ENCODE measurements at places on chromosomes 5 and 9. TPM values are rescaled to one million over a fixed set of nuclear protein-coding genes. Genes with fewer than 3 reads are reported as not detected.

Gene CSF1R
- total RNA-seq = 21.2 TPM

Gene HAVCR2
- total RNA-seq = 1.7 TPM

GRCh38 chr9:125603478-125604021 lies 103.5 kb downstream of the MAPKAP1 start:
- peaks cover 7% of the 10 kb centered on the region for H3K4me1 ChIP-seq
- no peak overlapping the region for H3K4me3 ChIP-seq
- DNase-seq = no peak
- no peaks in the 10 kb centered on the region for H3K36me3 ChIP-seq
- no peak overlapping the region for H3K27ac ChIP-seq

- DNase-seq = no peak
- no peak overlapping the region for H3K27ac ChIP-seq
- H3K4me3 ChIP-seq = no peak overlapping the region
- no peaks in the 10 kb centered on the region for H3K36me3 ChIP-seq
- H3K27me3 ChIP-seq = no peaks in the 10 kb centered on the region
These were observed 324.4 kb downstream of the NDUFS4 start for GRCh38 chr5:53884844-53885243.

DNA sequence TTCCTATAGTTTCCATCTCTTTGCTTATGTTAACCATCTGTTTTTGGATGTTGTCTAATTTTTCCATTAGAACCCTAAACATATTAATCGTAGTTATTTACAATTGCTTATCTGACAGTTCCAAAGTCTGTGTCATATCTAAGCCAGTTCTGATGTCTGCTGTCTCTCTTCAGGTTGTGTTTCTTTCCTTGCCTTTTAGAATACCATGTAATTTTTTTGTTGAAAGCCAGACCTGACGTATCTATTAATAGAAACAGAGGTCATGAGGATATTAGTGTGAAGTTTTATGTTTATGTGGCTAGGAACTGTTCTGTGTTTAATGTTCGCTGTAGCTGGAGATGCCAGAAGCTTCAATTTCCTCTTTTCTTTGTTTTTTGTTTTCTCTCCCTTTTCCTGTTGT lies 52.2 kb downstream of the ZNF618 start:
- no peaks in the 10 kb centered on the region for H3K36me3 ChIP-seq
- no peaks in the 10 kb centered on the region for H3K27me3 ChIP-seq
- no peak overlapping the region for H3K27ac ChIP-seq
- DNase-seq = no peak

DNA sequence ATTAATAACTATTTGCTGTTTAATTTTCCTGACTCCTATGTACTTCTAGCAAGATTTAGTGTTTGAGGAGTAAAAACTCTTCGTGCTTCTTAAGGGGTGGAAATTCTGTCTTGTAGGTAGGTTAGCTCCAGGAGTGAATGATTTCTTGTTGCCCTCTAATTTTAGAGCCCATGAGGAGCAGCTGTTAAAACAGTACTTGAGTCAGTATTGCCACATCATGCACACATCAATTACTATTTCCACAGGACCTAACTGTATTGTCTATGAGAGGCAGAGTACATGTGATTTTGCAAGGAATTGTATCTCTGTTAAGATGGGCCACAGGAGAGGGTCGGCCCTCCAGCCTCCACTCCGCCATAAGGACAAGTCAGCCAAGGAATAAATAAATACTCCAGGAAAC lies 91.2 kb downstream of the PDZD2 start:
- no peaks in the 10 kb centered on the region for H3K36me3 ChIP-seq
- peaks cover 37% of the 10 kb centered on the region for H3K4me1 ChIP-seq
- H3K27me3 ChIP-seq = no peaks in the 10 kb centered on the region
- H3K4me3 ChIP-seq = no peak overlapping the region

GRCh38 chr9:8627976-8628679 lies 828.5 kb upstream of the DMAC1 start:
- no peaks in the 10 kb centered on the region for H3K36me3 ChIP-seq
- no peak overlapping the region for H3K27ac ChIP-seq
- no peaks in the 10 kb centered on the region for H3K27me3 ChIP-seq
- no peak for DNase-seq

DNA sequence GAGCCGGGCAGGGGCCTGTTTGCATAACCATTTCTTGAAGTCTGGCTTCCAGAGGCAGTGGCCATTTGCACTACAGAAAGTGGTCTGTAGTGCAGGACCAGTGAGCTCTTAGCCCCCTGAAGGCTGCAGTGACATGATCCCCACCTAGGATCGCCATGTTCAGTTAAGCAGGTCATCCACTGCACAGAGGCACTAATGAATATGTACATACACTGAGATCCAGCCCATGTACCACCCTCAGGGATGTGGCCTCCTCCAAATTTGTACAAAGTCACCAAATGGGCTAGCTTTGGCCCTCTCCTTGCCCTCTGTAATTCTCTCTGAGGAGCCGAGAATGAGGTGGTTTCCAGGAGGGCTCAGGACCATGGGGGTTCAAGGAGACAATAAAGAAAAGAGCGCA lies 8.3 kb upstream of the SUSD3 start:
- no peak overlapping the region for H3K27ac ChIP-seq
- peaks cover 18% of the 10 kb centered on the region for H3K4me1 ChIP-seq
- no peak overlapping the region for H3K4me3 ChIP-seq
- no peaks in the 10 kb centered on the region for H3K36me3 ChIP-seq
- H3K27me3 ChIP-seq = no peaks in the 10 kb centered on the region

DNA sequence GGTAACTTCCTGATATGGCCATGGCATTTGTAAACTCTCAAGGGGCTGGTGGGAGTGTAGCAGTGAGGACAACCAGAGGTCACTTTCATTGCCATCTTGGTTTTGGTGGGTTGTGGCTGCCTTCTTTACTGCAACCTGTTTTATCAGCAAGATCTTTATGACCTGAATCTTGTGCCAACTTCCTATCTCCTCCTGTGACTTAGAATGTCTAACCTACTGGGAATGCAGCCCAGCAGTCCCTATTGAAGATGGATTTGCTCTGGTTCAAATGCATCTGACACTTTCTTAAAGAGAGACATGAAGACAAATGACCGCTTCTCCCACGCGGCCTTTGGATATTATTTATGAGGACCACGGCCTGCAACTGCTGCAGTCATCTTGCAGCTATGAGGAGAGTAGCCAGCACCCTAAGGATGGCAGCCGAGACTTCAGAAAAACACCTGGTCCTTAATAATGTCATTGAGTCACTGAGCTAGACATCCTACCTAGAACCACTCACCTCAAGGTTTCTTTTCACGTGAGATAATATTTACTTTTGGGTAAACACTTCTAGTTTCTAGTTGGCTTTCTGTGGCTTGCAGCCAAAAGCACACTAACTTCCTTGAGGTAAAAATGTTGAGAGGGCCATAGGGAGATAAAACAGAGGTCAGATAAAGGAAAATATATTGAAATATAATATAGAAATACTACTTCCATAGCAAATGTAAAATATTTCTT lies 28.2 kb downstream of the CETN3 start:
- no peak overlapping the region for H3K4me3 ChIP-seq
- no peaks in the 10 kb centered on the region for H3K27me3 ChIP-seq
- no peaks in the 10 kb centered on the region for H3K4me1 ChIP-seq
- DNase-seq = no peak
- H3K27ac ChIP-seq = no peak overlapping the region

DNA sequence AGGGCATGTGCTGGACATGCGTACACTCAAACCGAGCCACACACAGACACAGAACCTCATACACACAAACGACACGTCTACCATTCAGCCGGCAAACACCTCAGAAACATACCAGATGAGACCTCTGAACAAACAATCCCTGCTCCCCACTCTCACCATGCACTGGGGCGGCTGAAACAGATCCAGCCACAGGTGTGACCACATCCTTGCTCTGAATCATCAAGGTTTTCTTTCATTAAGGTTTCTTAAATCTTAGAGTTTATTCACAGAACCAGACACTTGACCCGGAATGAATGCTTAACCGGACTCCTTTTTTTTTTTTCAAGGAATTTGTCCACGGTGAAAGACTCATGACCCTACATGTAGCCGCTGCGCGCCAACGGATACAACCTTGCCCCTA lies 26.2 kb downstream of the TERT start:
- no peaks in the 10 kb centered on the region for H3K4me1 ChIP-seq
- H3K4me3 ChIP-seq = no peak overlapping the region
- no peak for DNase-seq

DNA sequence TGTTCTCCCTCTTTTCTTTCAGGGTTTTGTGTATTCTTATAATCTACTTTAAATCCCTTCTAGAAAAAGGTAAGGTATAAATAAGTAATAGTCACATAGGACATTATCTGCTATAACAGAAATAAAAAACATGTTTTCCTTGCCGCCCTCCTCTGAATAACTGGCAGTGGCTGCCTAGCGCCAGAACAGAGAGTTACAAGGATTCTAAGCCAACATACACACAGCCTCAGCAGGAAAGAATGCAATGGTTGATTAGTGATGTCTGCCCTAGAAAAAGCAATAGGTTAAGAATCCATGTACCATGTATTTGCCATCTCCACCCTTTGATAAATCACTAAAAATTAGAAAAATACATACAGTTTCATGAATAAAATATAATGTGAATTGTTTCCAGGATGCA lies 4.9 kb downstream of the MED27 start:
- no peak overlapping the region for H3K4me3 ChIP-seq
- no peak for DNase-seq
- no peak overlapping the region for H3K27ac ChIP-seq
- H3K27me3 ChIP-seq = no peaks in the 10 kb centered on the region
- H3K36me3 ChIP-seq = peaks cover 44% of the 10 kb centered on the region

DNA sequence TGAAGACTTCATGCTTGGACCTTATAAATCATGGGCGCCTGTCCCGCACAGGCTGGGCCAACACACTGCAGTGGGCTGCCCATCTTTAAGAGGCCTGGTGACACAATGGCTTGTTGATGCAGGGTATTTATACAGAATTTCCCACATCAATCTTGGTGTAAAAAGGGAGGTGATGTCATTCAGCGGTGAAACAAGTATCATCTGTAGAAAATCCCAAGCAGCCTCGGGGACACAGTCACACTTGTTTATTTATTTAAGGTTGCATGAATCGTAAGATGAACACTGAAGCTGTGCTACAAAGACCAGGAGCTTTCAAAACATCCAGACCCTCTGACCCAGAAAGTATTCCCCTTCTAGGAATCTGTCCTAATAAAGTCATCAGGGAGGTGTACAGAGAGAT lies 40.5 kb downstream of the SMIM23 start:
- H3K4me3 ChIP-seq = no peak overlapping the region
- no peak for DNase-seq
- no peaks in the 10 kb centered on the region for H3K27me3 ChIP-seq
- no peaks in the 10 kb centered on the region for H3K4me1 ChIP-seq
- no peaks in the 10 kb centered on the region for H3K36me3 ChIP-seq
- H3K27ac ChIP-seq = no peak overlapping the region

GRCh38 chr9:136645903-136646754 lies 16.6 kb upstream of the EGFL7 start:
- H3K4me1 ChIP-seq = peaks cover 4% of the 10 kb centered on the region
- peak overlapping the region; percentile 50 for H3K4me3 ChIP-seq
- DNase-seq = peak; percentile 88

GRCh38 chr9:133873461-133873891 lies 118.6 kb downstream of the VAV2 start:
- no peak overlapping the region for H3K27ac ChIP-seq
- no peaks in the 10 kb centered on the region for H3K36me3 ChIP-seq
- H3K27me3 ChIP-seq = no peaks in the 10 kb centered on the region
- H3K4me3 ChIP-seq = no peak overlapping the region
- no peak for DNase-seq

DNA sequence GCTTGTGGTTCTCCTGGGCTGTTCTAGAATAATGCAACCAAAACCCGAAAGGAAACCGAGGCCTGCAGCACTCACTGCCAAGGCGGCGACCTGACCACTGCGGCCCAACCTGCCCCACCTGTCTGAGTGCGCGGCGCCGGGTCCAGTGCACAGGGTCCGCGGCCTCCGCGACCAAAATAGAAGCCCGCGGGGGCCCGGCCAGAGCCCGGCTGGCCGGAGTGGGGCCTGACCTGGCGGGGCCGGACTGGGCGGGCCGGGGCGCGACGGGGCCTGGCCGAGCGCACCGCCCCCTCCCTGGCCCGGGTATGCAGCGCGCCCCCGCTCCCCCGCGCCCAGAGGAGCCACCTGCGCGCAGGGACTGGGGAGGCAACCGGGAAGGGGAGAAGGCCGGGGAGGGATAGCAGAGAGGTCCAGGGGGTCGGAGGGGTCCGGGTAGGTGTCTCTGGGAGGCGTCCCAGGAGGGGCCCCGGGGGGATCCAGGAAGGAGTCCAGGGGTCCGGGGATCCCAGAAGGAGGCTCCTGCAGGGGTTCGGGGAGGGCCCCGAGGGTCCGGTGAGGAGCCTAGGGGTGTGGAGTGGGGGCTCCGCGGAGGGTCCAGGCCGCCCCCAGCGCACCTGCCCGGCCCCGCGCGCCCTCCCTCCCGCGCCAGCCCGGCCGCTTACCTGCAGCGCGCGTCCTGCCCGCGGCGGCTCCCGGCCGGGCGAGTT lies 503 bp downstream of the SEMA4D start:
- H3K4me1 ChIP-seq = peaks cover 18% of the 10 kb centered on the region
- H3K27me3 ChIP-seq = no peaks in the 10 kb centered on the region
- H3K27ac ChIP-seq = no peak overlapping the region
- no peak for DNase-seq
- peak overlapping the region; percentile 51 for H3K4me3 ChIP-seq
- H3K36me3 ChIP-seq = no peaks in the 10 kb centered on the region

DNA sequence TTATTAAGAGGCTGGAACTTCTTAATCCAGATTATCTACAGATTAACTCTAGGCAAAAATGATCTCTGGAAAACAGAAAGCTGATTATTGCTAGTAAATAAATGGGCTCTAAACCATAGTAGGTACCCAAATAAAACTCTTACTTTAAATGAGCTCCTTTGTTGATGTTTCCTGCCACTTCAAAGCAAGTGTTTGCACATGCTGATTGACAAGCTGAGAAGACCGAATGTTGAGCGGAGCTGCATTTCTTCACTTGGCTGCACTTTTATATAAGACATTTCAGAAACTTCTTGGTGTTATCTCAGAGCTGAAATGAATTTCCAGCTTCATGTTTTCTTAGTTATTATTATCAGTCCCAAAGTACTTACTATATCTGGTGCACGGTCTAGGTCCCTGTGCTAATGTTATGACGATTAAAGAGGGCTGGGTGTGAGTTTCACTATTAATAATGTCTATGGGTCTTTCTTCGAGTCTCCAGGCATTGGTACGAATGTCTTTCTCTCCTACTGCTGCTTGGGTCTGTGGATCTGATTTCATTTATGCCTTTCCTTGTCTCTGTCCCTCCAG lies 58.6 kb upstream of the CTXN3 start:
- no peaks in the 10 kb centered on the region for H3K36me3 ChIP-seq
- no peak overlapping the region for H3K4me3 ChIP-seq
- no peaks in the 10 kb centered on the region for H3K27me3 ChIP-seq
- no peak for DNase-seq

- peak overlapping the region; percentile 34 for H3K27ac ChIP-seq
- DNase-seq = no peak
- no peak overlapping the region for H3K4me3 ChIP-seq
- H3K27me3 ChIP-seq = no peaks in the 10 kb centered on the region
- H3K36me3 ChIP-seq = no peaks in the 10 kb centered on the region
- peaks cover 23% of the 10 kb centered on the region for H3K4me1 ChIP-seq
These were observed 307.9 kb downstream of the FBXL7 start for GRCh38 chr5:15807871-15808270.

Data from heart left ventricle (tissue), 16 donors.